ENCODE measurements at places on chromosomes 3 and 15. TPM values are rescaled to one million over a fixed set of nuclear protein-coding genes. Genes with fewer than 3 reads are reported as not detected.
A peak's percentile ranks its signal among the peaks of the same experiment; 100 is the strongest.

The TRH gene
- 7.0 TPM for total RNA-seq

The CYP1A1 gene
- 0.89 TPM for total RNA-seq

The GRAMD2A gene
- 1.8 TPM for total RNA-seq

The PRSS50 gene
- not detected for total RNA-seq

The CLDN11 gene
- total RNA-seq, result 328 TPM

The ACTR8 gene
- 48.3 TPM for total RNA-seq

The ACKR2 gene
- total RNA-seq, result 1.3 TPM

The CEMIP gene
- 75.8 TPM for total RNA-seq

The RLBP1 gene
- total RNA-seq, result 3.6 TPM

The FBXO40 gene
- 0.10 TPM for total RNA-seq

The GPR62 gene
- total RNA-seq, result 1.2 TPM

DNA sequence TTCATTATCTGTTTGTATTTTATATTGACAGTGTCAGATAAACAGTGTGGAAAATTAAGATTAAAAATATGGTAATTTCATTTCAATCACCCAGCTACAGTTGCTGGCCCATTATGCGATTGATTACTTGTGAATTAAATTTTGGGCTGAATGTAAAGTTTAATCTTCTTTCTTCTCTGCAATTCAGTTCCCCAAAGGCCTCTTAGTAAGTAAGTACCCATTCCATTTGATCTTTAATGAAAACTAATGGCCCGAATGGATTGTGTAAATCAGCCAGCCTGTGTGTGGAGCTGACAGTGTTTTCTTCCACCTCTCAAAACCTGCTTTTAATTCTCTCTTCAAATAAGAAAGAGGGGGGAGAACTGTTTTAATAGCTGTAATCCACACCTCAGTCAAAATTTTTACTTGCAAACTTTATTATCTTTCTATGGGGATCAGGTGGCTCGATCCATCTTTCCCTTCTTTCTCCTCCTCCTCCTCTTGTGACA lies 307.1 kb downstream of the IL20RB start:
- peak; percentile 26 for DNase-seq

- no peak for DNase-seq
Measured at GRCh38 chr3:63413523-63413922, 135.4 kb downstream of the SYNPR start.

- no peak for DNase-seq
Measured at GRCh38 chr3:68287101-68287500, 632.7 kb upstream of the SUCLG2 start.

DNA sequence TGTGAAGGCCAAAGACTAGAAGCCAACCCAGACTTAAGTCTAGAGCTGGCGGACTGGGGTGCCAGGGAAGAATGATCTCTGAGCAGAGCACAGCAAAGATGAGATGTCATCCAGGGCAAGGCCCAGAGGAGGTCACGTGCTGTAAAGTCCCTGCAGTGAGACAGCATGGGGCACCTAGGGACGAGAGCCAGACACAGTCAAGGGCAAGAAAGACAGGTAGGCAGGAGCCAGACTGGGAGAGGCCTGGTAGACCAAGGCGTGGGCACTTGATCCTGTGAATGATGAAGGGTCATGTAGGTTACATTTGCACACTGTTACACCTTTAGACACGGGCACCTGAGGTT lies 379.7 kb upstream of the PROK2 start:
- no peak for DNase-seq

GRCh38 chr3:141426404-141427034 lies 58.2 kb downstream of the ZBTB38 start:
- DNase-seq, result no peak

GRCh38 chr3:37243820-37244748 lies 69.7 kb upstream of the LRRFIP2 start:
- peak; percentile 13 for DNase-seq

GRCh38 chr3:45994419-45995235 lies 997 bp downstream of the FYCO1 start:
- no peak for DNase-seq

GRCh38 chr15:42356851-42357250 lies 2.5 kb upstream of the CAPN3 start:
- DNase-seq, result no peak

GRCh38 chr3:157310329-157311052 lies 126.2 kb upstream of the PTX3 start:
- no peak for DNase-seq

DNA sequence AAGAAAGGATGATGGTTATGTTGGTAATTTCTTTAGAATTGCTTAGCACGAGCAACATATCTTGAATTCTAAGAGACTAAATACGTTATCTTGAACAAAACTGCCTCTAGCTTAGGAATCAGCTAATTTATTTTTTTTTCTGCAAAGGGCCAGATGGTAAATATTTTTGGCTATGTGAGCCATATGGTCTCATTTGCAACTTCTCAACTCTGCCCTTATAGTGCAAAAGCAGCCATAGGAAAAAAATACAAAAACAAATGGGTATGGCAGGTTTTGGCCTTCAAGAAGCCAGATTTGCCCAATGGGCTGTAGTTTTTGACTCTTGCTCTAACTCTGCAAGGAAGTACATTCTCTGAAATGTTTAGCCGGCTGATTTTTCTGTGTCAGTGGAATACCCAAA lies 11.9 kb downstream of the OXSM start:
- DNase-seq, result no peak

DNA sequence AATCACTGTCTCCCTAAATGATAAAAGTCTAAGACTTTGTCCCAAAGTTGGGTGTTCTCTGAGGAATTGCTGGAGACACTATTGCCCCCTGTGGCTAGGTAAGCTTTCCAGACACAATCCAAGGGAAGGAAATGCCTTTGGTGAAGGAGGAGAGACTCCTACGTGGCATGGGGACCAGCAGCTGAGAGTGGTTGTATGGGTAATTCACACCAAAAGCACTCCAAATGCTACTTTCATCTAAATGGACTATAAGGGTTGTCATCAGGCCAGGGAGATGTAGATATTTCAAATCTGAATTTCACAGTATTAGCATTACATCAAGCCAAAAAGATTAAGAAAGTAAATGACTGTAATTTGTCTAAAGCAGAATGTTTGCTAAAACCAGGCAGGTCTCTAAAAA lies 400.8 kb upstream of the THBS1 start:
- no peak for DNase-seq

DNA sequence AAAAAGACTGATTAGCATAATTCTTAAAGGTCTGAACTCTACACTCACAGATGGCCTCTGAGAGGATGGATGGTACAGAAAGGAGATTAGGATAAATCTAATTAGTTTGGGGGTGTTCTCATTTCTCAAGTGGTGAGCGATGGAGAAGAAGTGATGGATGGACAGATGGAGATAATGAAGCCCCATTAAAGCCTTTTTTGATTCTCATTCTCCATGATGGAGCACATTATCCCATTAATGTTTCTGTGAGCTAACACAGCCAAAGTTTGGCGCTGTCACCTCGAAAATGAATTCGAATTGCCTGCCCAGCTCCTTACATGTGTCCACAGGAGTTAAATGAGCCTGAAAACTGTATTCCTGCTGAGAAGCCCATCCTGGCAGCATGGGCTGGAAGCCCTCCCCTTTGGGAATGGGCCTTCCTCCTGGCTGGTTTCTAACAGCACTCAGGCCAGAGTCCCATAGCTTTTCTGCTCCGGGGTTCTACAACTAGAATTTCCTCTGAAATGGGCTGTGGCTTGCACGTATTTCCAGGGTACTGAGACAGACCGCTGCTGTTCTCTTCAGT lies 726.0 kb upstream of the CFAP20DC start:
- no peak for DNase-seq

Measured in spinal cord (tissue), 10 donors.